ENCODE measurements at places on chromosomes 13 and 19.

DNA sequence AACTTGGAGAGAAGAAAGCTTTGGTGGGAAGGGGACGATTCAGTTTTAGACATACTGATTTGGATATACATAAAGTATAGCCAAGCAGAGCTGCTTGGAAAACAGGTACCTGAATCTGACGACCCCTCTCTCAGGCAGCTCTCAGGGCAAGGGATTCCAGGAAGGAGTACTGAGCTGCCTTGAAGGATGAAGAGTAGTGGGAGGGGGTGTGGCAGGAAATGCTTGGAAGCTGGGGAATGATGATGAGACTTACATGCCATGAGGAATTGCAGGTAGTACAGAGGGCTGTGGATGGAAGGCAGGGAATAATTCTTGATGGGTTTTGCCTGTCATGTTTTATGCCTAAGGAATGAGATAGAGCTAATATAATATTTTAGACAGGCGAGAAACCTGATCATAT is 38.7 kb downstream of the HTR2A start:
- DNase-seq: no peak

- peak; percentile 41 for DNase-seq
Observed at GRCh38 chr19:10290357-10290875, 664 bp downstream of the ICAM5 start.

DNA sequence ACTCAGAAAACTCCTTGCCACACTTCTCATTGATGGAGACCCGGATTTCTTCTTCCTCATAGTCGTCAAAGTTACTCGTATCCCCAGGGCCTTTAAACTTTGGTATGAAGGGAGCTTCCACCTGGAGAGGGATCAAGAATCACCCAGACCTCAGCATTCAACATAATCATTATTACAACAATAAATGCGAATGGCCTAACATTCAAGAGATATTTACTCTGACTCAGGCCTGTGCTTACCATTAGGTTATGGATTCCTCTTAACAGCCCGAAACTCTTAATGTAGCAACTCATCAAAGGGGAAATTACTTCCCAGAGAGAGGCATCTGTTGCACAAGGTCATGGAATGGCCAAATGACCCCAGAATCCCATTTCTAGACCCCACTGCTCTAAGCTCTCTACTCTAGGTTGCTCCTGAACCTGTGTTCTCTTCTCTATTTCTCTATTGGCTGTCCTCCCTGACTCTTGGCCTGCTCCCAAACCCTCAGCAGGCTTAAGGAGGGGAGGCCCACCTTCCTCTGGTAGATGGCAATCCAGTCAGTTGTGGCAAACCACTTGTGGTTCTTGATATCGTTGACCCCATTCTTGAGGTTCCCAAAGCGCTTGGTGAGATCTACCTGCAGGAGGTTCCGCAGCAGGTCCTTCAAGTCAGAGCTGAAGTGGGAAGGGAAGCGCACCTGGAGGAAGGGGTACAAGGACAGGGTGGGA is 2.7 kb upstream of the SAMD1 start:
- DNase-seq: no peak

DNA sequence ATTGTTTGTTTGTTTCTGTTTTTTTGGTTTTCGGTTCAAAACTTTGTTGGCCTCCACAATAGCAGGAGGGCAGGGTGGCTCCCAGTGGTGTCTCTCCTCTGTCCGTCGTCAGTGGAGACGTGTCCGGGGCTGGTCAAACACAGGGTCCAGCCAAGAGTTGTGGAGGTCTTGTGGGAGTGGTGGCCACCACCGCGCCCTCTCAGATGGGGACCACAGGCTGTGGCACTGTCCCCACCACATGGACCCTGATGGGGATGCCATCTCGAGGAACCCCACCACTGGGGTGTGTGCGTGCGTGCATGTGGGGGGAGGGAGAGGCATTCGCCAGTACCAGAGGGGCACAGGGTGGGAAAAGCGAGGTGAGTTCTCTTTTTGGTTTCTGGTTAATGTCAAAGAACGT is 13.8 kb downstream of the ZNF574 start:
- no peak for DNase-seq

GRCh38 chr19:13741893-13742292 is 22.4 kb upstream of the MRI1 start:
- DNase-seq: no peak

All from stimulated activated CD8-positive, alpha-beta memory T cell treated with anti-CD3 and anti-CD28 coated beads, Interleukin-4, amount 100 ng/mL, for 48 hours (primary cell).